AG04449 (cell line): ENCODE measurements at places on chromosomes 5 and 9.

- DNase-seq: no peak
Measured at GRCh38 chr9:124441291-124441690, 9.0 kb upstream of the ADGRD2 start.

GRCh38 chr9:35852876-35853865, 17.0 kb downstream of the OR13J1 start:
- DNase-seq: no peak

- DNase-seq: no peak
Measured at GRCh38 chr5:175657593-175658271, at the start of gene HRH2. Gene HRH2, plus strand, starts transcription at chr5:175658071. Its CDS starts 25,163 bp downstream, at chr5:175683234.

DNA sequence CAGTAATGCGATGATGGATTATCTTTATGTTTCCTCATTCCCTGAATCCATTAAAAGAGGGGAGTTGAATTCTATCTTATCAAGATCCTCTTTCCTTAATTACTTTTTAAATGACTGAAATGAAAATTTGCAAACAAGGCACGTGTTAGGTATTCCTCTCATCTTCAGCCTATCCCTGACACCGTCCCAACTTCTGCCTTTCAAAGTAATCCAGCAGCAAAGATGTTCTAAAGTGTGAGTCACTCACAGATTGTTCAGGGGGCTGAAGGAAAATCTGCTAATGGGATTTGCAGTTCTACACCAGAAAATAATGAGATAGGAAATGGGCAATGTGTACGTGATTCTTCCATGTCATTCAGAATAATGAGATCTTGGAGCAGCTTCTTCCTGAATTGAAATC, 403.0 kb downstream of the ARHGEF28 start:
- DNase-seq: no peak

GRCh38 chr9:13330396-13331004, 51.0 kb upstream of the MPDZ start:
- no peak for DNase-seq

DNA sequence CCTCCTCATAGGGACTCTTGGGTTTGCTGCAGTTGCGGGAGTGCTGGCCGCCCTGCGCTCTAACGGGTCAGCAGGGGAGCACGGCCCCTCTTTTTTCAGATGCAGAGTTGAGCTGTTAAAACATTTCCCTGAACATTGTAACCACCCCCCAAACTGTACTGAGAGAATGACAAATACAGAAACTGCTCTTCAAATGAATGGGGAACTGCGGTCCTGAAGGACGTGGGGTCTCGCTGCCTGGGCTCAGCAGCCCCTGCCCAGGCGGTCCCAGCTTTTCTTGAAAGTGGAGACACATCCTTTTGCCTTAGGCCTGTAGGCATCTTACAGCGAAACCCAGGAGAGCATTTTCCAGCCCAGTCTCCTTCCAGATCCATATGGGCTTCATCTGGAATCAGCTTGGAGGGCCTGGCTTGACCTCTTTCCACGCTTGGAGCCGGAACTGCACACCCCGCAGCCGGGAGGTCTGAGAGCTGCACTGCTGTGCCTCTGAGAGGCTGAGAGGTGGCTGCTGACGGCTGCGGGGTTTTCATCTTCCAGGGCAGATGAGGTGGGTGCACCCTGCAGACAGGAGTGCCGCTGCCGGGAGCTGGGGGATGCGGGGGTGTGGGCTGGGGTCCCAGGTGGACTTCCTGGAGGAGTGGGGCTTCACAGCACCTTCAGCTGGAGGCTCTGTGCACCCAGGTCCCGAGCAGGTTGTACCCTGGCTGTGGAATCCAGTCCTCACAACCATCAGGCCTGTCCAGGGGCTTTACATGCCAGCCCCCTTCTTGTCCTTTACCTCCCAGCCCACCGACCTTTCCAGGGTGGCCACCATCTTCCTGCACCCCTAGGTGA, 1.2 kb upstream of the AGPAT2 start:
- DNase-seq: no peak

- no peak for DNase-seq
Measured at GRCh38 chr9:92650839-92651621, 18.9 kb downstream of the IPPK start.

- DNase-seq: no peak
Measured at GRCh38 chr9:137371946-137372651, 50.9 kb downstream of the EXD3 start.

DNA sequence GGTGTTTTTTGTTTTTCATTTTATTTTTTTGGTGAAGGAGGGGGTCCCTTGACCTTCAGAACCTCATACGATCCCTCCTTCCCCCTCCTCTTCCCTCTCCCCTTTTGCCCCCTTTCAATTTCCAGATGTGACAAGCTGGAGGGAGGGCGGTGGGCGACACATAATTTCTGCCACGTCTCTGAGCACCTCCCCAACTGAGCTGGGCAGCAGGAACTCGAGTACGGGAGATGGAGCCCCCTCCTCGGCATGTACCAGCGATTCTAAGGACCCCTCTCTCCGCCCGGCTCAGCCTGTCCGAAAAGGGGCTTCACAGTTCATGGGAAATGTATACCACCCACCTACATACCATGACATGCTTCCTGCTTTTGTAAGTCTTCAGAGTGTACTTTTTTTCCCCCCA, 52.4 kb downstream of the PRRC2B start:
- DNase-seq: no peak

- peak; percentile 26 for DNase-seq
Measured at GRCh38 chr9:14710804-14711203, 11.7 kb downstream of the CER1 start.

DNA sequence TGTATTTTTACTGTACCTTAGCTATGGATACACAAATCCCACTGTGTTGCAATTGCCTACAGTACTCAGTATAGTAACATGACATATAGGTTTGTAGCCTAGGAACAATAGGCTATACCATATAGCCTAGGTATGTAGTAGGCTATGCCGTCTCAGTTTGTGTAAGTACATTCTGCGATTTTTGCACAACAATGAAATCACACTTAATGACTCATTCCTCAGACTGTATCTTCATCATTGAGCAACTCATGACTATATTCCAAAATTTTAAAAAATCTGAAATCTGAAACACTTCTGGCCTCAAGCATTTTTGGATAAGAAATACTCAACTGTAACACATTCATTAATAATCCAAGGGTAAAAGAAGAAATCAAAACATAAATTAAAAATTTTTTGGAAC, 666.8 kb upstream of the GRAMD2B start:
- DNase-seq: no peak

GRCh38 chr5:64900618-64901017, 131.9 kb downstream of the CWC27 start:
- DNase-seq: no peak

- DNase-seq: no peak
Measured at GRCh38 chr9:71524996-71525580, 243.2 kb downstream of the CEMIP2 start.

DNA sequence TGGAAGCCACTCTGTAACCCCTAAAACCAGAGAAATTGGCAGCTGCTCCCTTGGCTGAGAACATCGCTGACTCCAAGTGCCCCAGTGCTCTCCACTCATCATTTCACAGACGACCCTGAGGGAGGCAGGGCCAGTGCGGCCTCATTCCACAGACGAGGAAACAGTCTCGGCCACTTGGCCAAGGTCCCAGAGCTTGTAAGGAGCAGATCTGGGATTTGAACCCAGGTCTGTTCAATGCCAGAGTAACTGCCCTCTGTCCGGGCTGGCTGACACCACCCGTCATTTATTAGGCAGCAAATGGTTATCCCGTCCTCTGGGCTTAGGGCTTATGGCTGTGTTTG, 19.9 kb upstream of the IER5L start:
- DNase-seq: no peak

DNA sequence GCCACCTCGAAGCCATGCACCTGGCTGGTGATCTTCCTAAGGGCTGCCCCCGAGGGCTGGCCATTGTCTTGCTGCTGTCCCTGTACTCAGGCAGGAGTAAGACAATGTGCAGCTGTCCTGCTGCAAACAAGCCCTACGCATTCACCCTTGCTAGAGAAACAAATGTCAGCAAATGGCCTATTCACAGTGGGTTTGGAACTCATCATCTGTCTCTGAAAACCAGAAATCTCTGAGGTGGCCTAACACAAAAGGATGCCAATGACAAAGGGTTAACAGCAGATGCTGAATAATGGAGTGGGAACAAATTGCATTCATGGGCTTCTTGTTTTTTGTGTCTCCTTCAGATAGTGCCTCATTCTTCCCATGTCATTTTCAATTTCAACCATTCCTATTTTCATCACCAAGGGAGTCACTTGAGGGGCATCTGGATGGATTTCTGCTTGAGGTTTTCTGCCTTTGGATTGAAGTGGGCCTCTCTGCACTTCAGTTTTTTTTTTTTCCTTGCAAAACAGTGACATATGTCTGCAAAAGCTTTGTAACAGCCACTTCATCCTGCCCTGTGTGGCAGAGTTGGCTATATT, 261.6 kb upstream of the VLDLR start:
- DNase-seq: no peak

DNA sequence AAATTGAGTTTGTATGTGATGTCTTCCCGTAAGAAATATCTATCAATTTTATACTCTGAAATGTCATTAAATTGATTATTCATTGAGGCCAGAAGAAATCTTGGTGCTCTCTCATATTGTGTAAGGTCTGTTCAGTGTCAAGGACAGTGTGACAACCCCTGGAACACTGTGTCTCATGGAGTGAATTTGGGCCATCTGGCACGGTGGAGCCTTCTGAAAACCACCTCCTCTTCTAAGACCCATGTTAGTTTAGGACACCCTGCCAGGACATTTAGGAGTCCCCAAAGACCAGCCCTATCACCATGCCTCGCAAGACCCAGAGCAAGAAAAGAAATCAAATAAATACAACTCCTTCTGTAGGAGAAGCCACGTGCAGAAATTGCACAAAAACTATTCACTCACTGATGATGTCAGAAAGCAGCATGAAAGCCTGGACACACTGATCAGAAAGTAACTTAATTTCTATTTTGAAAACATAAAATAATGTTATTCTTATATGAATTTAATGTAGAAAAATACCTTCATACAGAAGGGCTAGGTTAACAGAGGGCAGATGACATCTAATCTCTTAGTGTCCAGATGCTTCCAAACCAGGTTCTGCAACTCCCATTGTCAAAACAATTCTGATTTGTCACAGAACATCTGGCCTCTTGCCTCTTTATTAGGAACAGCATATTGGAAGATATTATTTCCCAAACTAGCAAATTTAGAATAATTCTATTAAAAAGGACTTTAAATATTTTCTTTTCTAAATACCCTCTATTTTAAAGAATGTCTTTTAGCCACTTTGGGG, 298.8 kb downstream of the NR2F1-AS1 start:
- DNase-seq: no peak

DNA sequence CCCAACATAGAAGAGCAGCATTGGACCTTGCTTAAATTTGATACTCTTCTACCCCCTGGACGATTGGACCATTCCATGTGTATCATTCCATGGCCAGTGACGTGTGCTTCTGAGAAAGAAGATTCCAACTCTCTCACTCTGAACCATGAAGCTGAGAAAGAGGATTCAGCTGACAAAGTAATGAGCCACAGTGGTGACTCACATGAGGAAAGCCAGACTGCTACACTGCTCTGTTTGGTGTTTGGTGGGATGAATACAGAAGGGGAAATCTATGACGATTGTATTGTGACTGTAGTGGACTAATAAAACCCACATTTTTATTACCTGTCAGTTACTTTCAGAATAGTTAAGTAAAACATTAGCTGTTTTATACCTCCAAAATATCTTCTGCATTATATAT, 7.5 kb downstream of the HSPA5 start:
- DNase-seq: peak; percentile 95

DNA sequence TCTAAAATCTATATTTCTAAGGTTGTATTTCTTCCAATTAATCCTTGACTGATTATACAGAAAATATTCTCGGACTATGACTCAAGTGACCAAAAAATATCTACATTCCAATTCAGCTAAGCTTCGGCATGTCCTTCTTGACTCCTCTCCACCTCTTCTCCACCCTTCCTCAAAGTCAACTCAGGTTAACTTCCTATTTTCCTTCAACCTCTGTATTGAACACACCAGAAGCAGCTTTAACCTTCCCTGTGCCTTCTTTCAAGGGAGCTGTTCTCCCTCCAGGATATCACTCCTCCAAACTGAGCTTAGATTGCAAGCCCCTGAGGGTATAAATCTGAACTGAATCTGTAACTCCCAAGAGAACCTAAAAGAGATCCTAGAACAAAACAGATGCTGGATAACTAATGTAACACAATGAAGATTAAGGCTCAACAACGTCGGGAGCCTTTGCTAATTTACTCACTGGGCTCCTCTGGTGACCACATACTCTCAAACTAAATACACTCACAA, 1.1 kb downstream of the SLCO4C1 start:
- DNase-seq: no peak

- no peak for DNase-seq
Measured at GRCh38 chr5:112921026-112921832, 798 bp downstream of the REEP5 start.

DNA sequence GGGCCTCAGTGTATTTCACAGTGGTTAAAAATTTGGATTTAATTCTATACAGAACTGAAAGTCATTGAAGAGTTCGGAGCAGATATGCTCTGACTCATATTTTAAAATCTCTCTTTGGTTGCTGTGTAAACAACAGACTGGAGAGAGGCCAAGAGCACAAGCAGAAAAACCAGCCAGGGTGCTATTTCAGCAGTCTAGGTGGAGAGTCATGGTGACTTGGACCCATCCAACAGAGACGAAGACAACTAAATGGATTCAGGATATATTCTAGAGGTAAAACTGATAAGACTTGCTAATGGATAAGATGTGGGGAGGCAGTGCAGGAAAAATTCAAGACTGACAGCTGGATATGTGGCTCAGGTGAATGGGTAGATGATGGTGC, 168.9 kb downstream of the MAPKAP1 start:
- peak; percentile 68 for DNase-seq
